H1 (cell line): ENCODE measurements at places on chromosomes 12 and 14.

DNA sequence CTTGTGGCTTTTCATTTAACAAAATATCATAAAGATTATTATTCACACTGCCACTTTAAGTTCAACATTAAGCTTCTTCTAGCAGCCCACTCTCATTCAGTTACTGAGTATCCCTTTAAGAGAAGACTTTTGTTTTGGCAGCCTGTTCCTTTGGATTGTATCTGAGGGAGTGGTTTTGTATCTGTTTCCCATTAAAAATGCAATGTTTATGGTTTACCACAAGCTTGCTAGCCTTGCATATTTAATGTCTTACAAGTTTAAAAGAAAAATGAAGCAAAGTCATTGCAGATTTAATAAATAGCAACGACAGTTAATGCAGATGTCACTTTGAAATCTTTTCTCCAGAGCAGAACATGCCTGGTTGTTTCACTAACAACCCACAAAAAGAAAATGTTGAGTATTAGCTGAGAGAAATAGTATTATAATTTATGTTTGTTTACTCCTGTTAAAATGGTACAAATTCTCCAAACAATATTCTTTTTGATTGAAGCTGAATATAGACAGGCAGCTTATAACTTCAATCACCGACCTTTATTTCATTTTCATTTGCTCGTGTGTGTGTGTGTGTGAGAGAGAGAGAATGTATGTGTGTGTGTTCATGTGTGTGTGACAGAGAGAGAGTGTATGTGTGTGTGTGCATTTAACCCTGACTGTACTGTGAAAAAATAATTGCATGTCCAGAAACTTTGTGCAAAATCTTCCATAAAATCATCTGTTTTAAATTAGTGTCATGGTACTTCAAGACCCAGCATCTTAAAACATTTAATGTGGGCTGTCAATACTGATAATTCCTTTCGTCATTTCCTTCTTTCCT, 1.8 kb downstream of the DCN start:
- no peak for DNase-seq

- no peak for DNase-seq
These were observed 32.2 kb upstream of the MDM1 start for GRCh38 chr12:68364328-68364727.

- no peak for DNase-seq
These were observed 289.9 kb upstream of the KITLG start for GRCh38 chr12:88870000-88870737.

DNA sequence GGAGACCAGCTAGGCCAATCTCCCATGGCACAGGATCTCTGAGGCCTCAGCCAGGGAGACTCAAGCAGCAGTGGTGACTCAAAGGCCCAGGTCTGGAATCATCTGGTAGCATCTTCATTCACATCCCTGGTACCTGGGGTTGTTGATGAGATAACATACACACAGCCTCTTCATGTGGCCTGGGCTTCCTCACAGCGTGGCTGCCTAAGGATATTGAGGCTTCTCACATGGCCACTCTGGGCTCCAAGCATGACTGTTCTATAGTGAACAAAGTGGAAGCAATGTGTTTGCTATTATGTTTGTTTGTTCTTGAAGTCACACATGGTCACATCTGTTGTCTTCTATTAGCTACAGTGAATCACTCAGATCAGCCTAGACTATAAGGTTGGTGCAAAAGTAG, 584.1 kb downstream of the VRK1 start:
- DNase-seq = no peak

GRCh38 chr14:70804556-70805162, 4.7 kb downstream of the MAP3K9 start:
- no peak for DNase-seq

GRCh38 chr12:124369055-124369826, 74.3 kb downstream of the RFLNA start:
- DNase-seq = no peak

DNA sequence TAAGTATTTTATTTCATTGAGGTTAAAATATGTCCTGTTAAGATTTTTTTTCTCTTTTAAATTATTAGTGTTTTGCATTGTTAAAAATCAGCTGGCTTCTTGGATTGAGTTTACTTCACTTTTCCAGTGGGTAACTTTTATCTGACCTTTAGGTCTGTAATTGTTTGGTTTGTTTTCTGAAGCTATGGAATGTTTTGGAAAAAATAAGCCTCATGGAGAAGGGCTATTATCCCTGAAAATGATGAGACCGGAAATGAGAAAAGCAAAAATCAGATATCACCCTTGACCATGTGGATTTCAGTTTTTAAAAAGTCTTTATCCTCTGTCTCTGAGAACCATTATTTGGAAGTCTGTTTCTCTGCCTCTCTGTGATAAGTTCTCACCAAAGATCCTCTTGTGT, 180.9 kb downstream of the RAD51B start:
- no peak for DNase-seq

DNA sequence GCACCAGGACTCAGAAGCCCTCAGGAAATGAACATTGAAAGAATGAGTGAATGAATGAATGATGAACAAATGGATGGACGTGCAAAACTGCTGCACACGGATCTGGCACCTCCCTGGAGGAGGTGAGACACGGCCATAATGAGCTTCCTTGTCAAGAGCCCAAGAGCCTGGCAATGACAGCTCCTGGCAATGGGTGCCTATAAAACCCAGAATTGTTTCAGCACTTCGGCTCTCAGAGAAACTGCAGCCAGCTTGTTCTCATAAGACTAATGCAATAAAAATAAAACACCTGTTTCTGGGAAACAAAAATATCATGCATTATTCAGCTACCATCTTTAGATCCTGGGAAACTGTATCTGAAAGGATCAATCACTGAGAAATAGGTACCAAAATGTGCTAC, 200.5 kb upstream of the SFSWAP start:
- DNase-seq = no peak

- no peak for DNase-seq
These were observed 130.4 kb downstream of the SLC2A13 start for GRCh38 chr12:39975374-39975918.

- DNase-seq = no peak
These were observed 9.0 kb downstream of the CCDC85C start for GRCh38 chr14:99595034-99595433.

- no peak for DNase-seq
These were observed 56.1 kb upstream of the FUT8 start for GRCh38 chr14:65356327-65356836.

DNA sequence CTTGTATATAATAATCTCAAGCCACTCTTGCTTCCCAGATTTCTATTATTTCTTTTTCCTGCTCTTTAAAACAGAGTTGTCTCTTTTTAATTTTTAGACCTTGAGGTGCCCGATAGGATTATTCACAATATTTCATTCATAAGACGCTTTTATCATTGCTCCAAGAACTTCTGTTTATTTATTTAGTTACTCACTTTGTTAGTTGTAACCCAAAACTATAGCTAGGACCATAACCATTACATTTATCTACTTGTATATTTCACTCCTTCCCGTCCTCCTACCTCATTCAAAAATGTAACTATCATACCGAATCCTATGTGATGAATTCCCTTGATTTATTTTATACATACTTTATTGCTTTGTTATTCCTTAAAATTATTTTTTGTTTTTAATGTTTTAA, 7.1 kb downstream of the EIF2S3B start:
- DNase-seq = no peak

DNA sequence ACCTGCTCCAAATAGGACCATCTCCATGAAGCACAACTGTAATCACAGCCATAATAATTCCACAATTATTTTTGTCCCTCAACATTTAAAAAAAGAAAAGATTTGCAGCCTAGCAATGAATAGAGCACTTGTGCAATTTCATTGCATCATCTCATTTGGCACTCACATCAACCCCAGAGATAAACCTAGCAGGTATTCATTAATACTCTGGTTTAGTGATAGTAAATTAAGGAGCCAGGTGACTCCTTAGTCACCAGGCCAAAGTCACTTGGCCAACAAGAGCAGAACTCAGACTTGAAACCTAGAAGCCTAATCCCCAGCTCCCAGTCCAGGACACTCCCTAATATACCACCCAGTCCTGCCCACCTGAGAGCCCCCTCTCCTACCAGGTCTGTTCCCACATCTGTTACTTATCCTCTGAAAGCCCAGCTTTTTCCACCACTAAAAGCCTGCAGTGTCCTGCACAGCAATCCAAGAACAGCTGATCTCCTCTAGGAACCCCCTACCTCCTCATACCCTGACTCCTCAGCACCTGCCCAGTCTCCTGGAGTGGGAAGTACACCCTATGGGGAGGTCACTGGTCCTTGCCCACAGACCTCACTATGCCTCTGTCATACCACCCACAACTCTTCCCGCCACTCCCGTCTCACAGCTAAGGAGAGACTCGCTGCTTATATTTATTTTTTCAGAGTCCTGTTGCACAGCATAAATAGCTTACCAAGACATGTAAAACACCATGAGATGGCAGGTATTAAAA, 22.1 kb downstream of the OR10P1 start:
- DNase-seq = no peak

GRCh38 chr14:103094406-103095209, at the start of gene EXOC3L4:
EXOC3L4 (plus strand) TSS chr14:103094725; CDS start chr14:103100220, 5,495 bp downstream.
- DNase-seq = no peak

DNA sequence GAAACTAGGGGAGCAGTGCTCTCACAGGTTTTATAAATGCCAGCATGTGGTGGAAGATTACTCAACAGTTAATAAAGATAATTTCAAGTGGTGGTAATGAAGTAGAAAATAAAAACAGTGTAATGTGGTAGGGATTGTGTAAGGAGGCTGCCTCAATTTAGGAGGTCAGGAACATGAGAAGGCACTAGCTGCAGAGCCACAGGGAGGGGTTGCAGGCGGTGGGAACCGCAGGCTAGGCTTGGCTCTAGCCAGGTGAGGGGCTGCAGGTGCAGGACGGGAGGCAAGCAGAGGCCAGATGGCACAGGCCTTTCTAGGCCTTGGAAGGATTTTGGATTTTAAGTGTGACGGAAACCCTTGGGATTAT, 768 bp downstream of the METTL25 start:
- DNase-seq = no peak

GRCh38 chr12:5083955-5084849, 40.5 kb downstream of the KCNA5 start:
- DNase-seq = no peak

DNA sequence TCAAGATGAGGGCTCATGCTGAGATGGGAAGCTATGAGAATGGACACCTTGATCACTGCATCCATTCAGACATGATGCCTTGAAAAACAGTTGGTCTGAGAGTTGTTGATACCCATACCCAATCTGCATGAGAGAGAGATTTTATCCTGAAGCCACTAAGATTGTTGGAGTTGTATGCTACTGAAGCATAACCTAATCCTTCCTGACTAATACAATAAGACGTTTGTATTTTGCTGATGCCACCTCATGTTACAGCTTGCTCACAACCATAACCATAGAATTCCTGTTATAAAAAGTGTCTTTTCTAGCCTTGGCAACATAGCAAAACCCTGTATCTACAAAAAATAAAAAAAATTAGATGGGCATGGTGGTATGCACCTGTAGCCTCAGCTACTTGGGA, 12.7 kb upstream of the SERPINA1 start:
- no peak for DNase-seq

- DNase-seq = peak; percentile 49
These were observed 125.4 kb upstream of the PLEKHA5 start for GRCh38 chr12:19003987-19004619.

DNA sequence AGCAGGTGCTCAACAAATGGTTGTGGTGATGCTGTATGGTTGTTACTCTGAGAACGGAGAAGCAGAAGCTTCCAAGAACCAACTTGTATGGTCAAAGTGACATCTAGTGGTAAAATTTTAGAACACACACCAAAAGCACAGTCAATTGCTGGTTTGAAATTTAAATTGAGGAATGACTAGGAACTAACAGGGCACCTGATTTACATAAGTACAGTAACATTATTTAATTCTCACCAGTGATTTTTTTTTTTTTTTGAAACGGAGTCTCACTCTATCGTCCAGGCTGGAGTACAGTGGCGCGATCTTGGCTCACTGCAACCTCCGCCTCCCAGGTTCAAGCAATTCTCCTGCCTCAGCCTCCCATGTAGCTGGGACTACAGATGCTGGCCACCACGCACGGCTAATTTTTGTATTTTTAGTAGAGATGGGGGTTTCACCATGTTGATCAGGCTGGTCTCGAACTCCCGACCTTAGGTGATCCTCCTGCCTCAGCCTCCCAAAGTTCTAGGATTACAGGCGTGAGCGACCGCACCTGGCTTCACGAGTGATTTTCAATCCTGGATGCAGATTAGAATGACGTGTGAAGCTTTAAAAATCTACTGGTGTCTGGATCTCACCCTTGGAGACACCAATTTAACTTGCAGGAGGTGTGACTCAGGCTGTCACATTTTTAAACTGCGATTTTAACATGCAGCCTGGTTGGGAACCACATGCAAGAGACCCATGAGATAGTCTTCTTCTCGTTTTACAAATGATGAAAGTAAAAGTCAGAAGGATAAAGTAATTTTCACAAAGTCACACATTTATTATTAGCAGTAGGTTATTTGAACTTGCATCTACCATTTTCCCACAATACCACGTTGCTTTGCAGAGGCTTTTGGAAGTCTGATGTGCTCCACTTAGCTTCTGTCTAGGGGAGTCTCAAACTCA, 14.1 kb upstream of the NUMB start:
- no peak for DNase-seq

DNA sequence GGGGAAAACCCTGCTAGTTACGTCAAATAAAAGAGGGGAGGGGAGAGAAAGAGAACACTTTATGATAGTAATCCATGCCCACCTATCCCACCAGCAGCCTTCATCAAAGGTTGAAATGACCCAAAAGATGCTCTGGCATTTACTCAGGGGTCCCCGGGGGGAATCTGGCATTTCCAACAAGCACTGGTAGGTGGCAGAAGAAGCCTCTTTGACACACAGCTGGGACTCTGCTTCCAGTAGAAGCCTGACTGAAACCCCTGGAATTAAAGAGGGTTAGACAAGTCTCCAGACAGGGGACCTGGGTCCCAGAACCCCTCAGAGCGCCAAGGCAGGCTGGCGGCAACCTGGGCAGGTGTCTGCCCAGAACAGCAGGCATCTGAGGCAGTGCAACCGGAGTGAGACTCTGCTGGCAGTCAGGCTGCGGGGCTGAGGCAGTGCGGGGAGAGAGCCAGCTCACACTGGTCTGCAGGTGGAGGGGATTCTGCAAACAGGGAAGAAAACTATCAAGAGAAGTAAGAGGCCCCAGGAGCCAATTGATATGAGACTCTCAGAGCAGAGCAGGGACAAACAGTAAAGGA, 85.0 kb upstream of the CAPRIN2 start:
- no peak for DNase-seq

DNA sequence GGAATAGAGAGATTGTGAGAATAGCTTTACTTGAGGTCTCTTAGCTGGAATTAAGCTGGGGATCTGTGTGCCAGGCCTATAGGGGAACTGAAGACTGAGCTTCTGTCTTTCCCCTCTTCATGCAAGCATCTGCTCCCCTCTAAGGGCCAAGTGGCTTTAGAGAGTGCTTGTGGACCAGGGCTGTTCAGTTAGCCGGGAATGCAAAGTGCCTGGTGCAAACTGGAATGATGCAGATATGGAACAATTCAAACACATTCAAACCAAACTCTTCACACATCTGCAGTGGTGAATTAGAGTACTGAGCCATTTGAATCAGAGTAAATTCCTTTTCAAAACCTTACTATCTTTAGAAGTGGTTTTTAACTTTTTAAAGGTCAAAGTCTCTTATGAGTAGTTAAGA, 99.0 kb downstream of the LIN7A start:
- DNase-seq = no peak

GRCh38 chr14:33848706-33849454, 102.0 kb downstream of the EGLN3 start:
- DNase-seq = peak; percentile 89

- DNase-seq = no peak
These were observed 29.1 kb upstream of the SOS2 start for GRCh38 chr14:50260511-50260910.

GRCh38 chr14:19801118-19801464, 2.5 kb upstream of the OR4N2 start:
- DNase-seq = no peak
